ENCODE measurements at places on chromosomes 16 and 17. TPM values are rescaled to one million over a fixed set of nuclear protein-coding genes. Genes with fewer than 3 reads are reported as not detected.

GRCh38 chr17:74922694-74923537 is at the start of gene USH1G:
USH1G (minus strand) TSS chr17:74923255; CDS start chr17:74923073, 182 bp downstream.
- DNase-seq, result no peak

Gene GRIN2A
- total RNA-seq, result 3.6 TPM

GRCh38 chr17:50261051-50261915 is 13.0 kb upstream of the TMEM92 start:
- no peak for DNase-seq

DNA sequence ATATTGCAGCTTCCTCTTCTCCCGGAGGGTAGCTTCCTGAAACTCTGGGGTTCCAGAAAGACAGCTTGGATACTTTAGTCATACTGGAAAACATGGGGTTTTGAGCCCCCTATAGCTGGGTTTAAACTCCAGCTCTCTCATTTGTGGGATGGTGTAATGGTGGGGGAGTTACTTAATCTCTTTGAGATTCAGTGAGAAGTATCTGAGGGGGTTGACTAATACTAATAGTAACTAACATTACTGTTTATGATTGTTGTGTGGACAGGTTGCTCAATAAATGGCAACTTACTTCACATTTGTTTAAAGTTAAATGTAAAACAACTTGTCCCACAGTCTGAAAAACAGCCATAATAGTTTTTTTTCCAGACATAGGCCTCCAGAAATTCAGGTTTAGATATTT is 5.1 kb upstream of the SUZ12 start:
- no peak for DNase-seq

DNA sequence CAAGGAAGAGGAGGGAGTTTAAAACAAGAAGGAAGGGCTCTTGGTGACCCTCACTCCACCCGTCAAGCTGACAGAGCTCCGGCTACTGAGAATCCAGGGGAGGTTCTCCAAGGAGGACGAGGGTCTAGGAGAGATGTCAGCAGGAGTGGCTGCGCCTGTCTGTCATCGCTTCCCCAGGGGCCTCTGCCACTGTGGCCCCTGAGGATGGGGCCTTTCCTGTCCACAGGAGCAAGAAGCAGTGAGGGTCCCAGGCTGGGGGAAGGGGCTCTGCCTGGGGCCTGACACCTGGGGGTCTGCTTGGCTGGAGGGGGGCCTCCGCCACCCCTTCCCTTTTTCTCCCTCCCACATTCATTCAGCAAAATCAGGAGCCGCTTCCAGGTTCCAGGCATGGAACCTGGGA is 66.5 kb upstream of the TNRC6C start:
- DNase-seq, result no peak

DNA sequence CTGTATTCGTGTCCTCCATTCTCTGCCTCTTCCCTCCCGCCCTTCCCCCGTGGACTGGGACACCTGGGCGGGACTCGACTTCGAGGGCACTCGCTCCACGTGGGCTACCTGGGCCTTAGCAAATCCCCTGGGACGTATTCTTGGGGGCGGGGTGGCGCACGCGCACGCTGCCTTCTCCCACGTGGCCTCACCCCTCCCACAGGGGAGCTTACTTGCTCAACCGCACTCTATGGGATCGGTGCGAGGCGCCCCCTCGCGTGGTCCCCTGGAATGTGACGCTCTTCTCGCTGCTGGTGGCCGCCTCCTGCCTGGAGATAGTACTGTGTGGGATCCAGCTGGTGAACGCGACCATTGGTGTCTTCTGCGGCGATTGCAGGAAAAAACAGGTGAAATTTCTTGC is 3.5 kb downstream of the VMO1 start:
- DNase-seq, result no peak

DNA sequence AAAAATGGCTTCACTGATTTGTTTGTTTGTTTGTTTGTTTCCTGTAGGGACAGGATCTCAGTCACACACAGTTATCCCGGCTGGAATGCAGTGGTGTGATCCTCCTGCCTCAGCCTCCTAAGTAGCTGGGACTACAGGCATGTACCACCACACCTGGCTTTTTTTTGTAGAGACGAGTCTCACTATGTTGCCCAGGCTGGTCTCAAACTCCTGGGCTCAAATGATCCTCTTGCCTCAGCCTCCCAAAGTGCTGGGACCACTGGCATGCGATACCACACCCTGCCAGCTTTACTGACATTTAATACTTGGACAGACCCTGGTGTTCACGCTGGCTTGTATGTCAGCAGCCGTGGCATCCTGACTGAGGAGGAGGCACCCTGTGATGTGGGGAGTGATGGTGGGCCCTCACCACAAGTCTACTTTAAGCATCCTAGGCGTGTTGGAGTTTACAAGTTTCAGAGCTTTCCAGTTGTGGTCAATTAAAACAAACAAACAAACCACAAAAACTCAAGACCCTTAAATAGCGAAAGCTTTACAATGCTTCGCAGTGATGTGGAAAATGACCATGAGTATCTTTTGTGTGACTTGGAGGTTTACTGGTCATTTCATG is 5.1 kb downstream of the ABCA3 start:
- peak; percentile 86 for DNase-seq

Gene KRT28
- total RNA-seq, result not detected

DNA sequence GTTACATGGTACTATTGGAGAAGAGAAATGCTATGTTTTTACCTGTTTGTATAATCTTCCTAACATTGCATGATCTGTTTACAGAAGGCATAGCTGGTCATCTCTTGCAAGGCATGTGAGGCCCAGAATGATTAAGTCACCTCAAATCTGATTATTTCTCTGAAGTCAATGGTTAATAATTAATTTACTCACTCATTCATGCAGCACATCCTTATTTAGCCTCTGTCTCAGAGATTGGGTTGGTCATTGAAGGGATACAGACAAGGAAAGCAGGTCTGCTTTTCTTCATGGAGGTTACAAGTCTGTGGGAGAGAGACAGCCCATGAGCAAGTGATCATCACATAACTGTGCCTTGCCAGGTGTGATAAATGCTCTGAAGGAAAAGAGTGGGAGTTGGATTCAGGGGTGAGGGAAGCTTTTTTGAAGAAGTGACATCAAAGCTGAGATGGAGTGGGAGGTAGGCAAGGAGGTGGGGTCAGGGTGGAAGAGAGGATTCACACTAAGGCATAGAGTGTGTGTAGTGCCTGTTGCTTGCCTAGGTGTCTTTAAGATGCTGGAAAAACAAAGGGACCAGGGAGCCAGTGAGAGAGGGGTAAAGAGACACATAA is 16.3 kb upstream of the RBFOX1 start:
- no peak for DNase-seq

Gene YBX2
- total RNA-seq, result 5.2 TPM

- DNase-seq, result no peak
Measured at GRCh38 chr16:81505011-81505661, 60.5 kb downstream of the CMIP start.

DNA sequence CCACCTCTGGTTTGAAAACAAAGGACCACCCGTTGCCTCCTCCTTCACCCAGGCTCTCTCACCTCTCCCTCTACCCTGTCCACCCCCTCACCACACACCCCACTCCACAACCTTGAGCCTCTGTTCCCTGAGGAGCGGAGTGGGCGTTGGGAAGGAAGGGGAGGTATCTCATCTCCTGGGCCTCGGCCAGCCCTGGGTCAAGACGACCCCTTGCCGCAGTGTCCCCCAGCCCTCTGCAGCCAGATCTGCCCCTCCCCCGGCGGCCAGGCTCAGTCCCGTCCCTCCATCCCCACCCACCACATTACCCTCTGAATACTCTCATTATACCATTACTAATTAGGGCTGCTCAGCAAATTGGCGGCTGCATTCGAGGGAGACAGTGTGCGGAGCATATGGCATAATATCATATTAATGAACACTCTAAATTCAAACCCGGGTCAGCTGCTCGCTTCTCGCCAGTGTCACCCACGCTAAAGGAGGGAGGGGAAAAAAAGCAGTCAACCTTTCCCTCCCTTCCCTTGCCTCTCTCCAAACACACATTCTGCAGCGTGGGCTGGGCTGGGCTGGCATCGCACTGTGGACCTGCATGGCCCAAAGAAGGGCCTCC is 123.2 kb upstream of the LHX1 start:
- no peak for DNase-seq

Measured in esophagus muscularis mucosa (tissue), 4 donors.